Natural killer cell treated with Interleukin-12 subunit alpha and Interleukin-12 subunit beta and Interleukin-15 and Interleukin-18, amount 100 ng/mL, for 72 hours (primary cell): ENCODE measurements at places on chromosomes 1 and 21. TPM values are rescaled to one million over a fixed set of nuclear protein-coding genes. Genes with fewer than 3 reads are reported as not detected.

The MMP23B gene
- total RNA-seq, result 6.1 TPM

The SLC35F3 gene
- 0.56 TPM for total RNA-seq

The PTGFR gene
- total RNA-seq, result not detected

The BEND5 gene
- 0.95 TPM for total RNA-seq

The CTBS gene
- 20.9 TPM for total RNA-seq

The CLIC6 gene
- total RNA-seq, result 0.45 TPM
